Activated CD8-positive, alpha-beta memory T cell treated with anti-CD3 and anti-CD28 coated beads for 24 hours (primary cell): ENCODE measurements at places on chromosomes 6 and 20.

- DNase-seq = no peak
Observed at GRCh38 chr6:133724726-133725125, 164.2 kb upstream of the TCF21 start.

- no peak for DNase-seq
Observed at GRCh38 chr6:117397536-117398227, 28.1 kb downstream of the ROS1 start.

DNA sequence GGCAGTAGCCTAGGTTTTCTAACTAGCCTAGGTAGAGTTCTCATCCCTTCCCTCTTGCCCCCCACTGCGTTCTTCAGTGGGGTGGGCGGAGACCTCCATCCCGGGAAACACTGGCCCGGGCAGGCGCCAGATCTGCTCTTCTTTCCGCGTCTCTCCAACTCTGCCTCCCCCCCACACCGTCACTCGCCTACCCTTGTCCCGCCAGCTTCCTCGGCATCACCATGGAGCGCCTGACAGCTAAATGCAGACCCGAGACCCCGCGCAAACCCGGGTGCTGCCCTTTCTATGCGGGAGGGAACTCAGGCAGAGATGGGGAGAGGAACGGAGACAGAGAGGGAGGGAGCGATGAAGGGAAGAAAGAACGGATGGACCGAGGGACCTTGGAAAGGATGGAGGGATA is 1494.8 kb upstream of the DEFB115 start:
- no peak for DNase-seq

- no peak for DNase-seq
Observed at GRCh38 chr6:145865175-145865574, 50.6 kb upstream of the FBXO30 start.

GRCh38 chr6:163709255-163709654 is 294.7 kb downstream of the QKI start:
- DNase-seq = no peak

DNA sequence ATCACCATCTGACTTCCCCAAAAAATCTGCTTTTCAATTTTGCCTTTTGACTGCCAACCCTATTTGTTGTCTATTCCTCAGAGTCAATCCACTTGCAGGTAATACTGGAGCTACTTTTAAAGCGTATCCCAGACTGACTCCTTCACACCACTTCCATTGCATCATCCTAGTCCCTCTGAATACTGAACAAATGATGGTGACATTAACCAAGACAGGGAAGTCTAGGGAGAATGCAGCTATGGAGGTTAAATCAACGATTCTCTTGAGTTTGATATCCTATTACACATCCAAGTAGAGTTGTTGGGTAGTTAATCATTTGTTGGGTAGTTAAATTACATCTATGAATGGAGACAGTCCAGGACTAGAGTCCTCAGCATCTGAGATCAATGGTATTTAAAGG is 2.0 kb downstream of the OGFRL1 start:
- DNase-seq = no peak

- no peak for DNase-seq
Observed at GRCh38 chr6:119484598-119484997, 135.0 kb upstream of the MAN1A1 start.

DNA sequence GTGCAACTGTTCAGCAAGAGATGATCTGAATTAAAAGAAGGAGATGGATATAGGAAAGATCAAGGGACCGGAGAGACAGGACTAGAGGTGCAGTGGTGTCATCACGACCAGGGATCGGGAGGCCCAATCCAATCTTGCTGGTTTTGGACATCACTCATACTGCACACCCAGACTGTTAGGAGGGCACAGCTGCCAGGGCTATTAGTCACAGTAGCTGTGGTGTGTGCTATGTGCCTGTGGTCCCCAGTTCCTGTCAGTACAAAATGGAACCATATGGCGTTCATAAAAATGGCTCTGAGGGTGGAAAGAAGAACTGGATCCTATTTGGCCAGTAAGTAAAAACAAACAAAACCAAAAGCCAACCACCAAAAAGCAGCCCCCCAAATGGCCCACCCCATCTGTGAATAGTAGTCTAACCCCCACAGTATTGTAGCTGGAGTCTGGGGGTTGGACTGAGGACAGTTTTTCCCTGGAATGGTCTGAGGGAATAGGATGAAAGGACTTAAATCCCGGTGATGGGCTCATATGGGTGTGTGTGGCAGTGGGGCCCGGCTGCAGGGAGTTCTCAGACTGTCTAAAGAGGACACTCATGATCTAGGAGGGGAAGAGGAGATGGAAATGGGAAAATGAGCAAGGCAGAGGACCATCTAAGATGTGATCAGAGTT is 9.3 kb upstream of the NNAT start:
- no peak for DNase-seq

- DNase-seq = no peak
Observed at GRCh38 chr6:151004383-151005024, 139.0 kb downstream of the MTHFD1L start.

DNA sequence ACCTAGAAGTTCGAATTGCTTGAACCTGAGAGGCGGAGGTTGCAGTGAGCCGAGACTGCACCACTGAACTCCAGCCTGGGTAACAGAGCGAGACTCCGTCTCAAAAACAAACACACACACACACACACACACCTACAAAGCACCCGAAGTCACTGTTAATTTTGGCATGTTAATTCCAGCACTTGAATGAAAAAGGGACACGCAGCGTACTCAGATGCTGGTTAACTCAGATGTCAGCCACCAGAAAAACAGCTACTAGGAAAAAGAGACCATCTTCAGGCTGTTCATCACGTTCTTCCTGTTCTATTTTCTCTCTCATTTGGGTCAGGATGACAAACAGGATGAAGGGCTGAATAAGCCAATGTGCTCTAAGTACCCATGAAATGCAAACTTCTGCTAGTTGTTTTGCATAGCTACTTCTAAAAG is 46.9 kb downstream of the BLOC1S5 start:
- DNase-seq = no peak

DNA sequence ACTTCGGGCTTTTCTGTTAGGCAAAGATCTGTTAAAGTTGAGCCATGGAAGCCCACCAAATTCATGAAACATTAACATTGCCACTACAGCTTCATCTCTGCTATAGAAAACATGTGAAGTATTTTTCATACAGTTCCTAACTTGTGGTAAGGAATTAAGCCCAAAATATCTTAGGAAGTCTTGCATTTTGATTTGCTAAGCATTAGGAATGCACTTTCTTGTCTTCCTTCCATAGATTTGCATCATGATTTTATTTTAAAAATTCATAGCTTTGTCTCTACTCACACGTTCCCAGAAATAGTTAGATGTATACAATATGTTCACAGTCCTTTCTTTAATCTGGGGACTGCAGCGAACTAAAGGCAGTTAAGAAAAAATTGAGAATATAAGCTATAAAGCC is 325.6 kb downstream of the CENPW start:
- no peak for DNase-seq

GRCh38 chr6:44237813-44238433 is 9.0 kb upstream of the HSP90AB1 start:
- peak; percentile 93 for DNase-seq

DNA sequence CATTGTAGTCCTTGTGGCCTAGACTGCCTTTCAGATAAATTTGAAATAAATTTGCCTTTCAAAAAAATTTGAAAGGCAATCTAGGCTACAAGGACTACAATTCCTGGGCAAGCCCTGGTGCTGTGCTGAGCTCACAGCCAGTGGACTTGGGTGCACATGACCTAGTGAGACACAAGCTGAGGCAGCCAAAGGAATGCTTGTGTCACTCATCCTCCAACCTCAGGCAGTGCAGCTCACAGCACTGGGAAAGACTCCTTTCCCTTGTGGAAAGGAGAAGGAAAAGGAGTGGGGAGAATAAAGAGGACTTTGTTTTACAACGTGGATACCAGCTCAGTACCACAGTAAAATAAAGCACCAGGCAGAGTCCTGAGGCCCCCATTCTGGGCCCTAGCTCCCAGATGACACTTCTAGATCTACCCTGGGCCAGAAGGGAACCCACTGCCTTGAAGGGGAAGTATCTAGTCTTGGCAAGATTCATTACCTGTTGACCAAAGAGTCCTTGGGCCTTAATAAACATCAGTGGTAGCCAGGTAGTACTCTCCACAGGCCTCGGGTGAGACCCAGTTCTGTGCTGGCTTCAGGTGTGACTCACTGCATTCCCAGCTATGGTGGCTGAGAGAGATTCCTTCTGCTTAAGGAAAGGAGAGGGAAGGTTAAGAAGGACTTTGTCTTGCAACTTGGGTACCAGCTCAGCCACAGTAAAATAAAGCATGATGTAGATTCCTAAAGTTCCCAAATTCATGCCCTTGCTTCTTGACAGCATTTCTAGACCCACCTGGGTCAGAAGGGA is 659.7 kb upstream of the FLRT3 start:
- no peak for DNase-seq

GRCh38 chr20:14992961-14993360 is 655.5 kb upstream of the FLRT3 start:
- DNase-seq = no peak

- peak; percentile 73 for DNase-seq
Observed at GRCh38 chr6:11714116-11714797, 64.3 kb downstream of the ADTRP start.

DNA sequence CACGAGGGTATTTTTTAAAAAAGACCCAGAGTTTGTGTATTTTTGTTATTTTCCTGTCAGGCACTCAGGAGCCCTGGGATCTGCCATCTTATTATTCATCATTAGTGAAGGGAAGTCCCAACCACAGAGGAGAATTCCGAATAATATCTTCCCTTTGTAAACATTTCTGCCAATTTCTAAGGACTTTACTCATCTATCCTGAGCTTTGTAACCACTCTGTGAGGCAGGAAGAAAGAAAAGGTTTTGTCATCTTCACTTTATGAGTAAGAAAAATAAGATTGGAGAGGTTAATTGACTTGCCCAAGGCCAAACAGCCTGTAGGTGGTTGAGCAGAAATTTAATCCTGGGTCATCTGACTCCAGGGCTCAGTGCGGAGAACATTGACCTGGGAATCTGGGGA is 23.0 kb upstream of the IYD start:
- peak; percentile 11 for DNase-seq

DNA sequence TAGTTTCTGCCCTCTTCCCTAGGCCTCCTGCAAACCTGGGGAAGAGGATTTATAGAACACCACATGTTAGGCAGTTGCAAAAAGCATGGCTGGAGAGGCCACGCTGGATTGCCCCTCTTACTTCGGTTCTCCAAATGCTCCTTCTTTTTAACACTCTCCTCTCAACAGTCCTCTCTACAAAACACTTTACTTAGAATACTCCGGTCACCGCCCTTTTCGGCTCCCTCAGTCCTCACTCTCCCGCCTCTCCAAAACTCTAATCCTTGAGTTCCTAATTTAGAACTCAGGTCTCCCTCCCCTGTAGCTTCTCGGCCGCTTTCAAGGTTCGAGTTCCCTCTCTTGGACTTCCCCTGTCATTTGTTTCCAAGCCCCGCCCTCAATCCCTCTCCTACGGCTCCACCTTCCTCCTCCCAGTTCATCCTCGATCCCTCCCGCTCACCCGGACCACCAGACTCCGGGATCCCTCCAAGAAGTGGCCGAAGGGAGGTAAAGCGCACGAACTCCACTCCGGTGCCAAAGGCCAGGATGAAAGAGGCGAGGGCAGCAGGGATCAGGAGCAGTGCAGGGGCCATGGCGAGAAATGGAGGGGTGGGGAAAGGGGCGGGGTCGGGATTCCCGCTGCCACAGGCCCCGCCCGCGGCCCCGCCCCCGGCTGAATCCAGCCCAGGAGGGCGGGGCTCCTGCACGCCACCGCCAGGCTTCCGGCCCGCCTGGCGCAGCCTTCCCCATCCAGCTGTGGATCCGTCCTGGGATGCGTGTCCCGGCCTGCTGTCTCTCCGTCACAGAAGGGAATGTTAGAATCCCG is at the start of gene NRM:
TSS of gene NRM (minus strand) at position 582 of the 805 bp plus-strand sequence. CDS start at position 572, 10 bp downstream.
- DNase-seq = peak; percentile 93

- DNase-seq = no peak
Observed at GRCh38 chr6:149176971-149177667, 140.4 kb upstream of the TAB2 start.

DNA sequence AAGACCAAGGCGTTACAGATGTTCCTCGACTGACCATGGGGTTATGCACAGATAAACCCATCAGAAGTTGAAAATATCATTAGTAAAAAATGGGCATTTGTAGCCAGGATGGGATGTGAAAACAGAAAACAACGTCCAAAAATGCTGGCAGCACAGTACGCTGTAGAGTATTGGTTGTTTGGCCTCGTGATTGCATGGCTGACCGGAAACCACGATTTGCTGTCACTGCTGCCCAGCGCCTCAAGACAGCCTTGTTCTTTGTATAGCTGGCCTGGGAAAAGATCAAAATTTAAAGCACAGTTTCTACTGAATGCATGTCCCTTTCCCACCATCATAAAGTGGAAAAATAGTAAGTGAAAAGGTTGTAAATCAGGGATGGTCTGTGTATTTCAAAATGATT is 41.9 kb downstream of the MTHFD1L start:
- DNase-seq = no peak

- no peak for DNase-seq
Observed at GRCh38 chr20:57835588-57836455, 126.0 kb upstream of the PMEPA1 start.

DNA sequence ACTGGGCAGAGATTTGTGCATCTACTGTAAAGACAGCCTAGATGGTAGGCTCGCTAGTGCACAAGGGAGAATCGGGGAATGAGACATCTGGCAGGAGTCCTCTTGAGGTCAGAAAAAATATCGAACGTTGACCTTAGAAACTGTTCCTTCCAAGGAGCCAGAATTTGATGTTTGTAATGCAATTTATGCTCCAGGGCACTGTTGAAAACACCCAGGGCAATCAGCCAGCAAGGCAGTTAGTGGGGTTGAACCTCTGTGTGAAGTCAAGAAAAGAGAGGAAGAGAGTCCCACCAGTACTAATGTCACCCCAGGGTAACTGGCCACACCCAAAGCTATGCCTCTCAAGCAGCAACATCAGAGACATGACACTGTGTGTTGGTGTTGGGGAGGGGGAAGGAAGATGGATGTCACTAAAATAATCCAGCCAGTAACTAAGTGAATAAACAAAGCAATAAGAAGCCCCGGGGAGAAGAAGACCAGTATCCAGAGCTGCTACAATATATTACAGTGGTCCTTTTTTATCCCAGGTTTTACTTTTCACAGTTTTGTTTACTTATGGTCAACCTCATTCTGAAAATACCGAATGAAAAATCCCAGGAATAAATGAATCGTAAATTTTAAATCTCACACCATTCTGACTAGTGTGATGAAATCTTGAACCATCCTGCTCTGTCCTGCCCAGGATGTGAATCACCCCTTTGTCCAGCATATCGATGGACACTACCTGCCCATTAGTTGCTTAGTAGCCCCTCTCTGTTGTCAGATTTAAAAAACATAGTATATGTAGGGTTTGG is 32.9 kb upstream of the PDE10A start:
- no peak for DNase-seq
